ENCODE measurements at places on chromosomes 7 and 10.

DNA sequence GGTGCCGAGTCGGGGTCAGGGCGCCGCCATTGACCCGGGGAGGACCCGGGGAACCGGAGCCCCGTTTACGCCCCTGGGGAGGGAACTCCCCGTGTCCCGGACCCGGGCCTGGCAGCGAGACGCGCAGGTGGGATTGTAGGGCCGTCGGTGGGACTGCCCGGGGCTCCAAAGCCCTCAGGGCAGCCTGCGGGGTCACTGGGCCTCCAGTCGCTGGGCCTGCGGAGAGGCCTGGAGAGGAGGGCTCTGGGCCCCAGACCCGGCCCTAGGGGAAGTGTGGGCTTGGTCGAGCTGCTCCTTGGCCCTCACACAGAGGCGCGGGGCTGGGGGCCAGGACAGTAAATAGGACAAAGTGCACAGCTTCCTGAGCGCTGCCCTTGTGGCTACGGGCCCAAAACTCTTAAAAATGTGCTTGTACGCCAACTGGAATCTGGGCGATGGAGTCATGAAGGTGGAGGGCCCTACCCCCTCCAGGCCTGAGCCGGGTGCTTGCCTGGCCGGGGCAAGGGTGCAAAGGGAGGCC, 657 bp downstream of the ECHDC3 start:
- DNase-seq, result no peak

DNA sequence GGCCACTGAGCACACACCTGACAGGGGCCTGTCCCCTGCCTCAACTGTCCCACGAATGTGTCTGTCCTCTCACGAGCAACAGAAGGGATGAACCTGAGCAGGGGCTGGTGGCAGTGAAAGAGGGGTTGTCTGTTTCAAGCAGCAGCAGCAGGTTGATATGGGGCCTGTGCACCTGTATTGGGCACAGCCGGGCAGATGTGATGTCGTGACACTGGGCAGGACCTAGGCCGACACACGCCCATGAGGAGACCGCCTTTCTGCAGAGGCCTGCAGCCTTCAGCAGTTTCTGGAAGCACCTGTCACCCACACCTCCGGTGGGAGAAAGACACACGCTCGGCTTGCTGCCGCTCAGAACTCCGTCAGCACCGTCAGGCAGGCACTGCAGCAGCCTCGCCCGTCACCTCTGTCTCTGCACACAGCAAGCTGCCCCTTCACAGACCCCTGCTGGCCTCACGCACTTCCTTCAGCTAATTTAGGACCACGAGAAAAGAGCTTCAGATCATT, 48.5 kb downstream of the AMZ1 start:
- no peak for DNase-seq

DNA sequence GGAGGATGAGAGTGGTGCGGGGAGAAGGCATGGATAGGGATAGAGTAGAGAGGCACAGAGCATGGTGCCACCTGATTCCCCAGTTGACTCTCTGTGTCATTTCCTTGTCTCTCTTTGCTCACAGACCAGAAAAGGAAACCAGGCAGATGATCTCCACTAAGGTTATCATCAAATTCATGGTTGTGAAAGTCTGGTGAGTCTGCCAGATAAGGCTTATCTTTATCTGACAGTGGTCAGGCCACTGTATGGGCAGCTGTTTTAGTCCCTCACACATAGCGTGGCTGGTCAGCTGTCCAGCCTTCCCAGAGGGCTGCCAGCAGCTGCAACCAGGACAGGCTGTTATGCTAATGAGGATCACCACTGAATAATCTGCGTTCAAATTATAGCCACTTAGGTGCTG, 99.0 kb downstream of the ADRA2A start:
- no peak for DNase-seq

DNA sequence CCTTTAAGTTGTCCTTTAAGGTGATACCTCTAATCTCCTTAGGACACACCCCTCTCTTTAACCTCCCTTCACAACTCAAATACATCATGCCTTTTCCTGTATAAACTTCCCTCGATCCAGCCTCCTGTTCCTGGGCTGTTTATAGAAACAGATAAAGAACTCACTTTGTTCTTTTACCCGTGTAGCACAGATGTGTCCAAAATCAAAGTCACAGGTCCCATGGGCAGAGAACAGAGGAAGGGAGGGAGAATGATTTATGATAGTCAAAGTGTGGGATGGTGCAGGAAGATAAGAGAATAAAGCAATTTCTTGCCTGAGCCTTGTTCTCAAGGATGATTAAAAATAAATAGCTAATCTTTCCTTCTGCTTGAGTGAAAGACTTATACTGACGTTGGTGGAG, 50.3 kb upstream of the CABCOCO1 start:
- no peak for DNase-seq

- DNase-seq, result peak; percentile 37
Observed at GRCh38 chr7:140653319-140654108, 12.9 kb upstream of the DENND2A start.

DNA sequence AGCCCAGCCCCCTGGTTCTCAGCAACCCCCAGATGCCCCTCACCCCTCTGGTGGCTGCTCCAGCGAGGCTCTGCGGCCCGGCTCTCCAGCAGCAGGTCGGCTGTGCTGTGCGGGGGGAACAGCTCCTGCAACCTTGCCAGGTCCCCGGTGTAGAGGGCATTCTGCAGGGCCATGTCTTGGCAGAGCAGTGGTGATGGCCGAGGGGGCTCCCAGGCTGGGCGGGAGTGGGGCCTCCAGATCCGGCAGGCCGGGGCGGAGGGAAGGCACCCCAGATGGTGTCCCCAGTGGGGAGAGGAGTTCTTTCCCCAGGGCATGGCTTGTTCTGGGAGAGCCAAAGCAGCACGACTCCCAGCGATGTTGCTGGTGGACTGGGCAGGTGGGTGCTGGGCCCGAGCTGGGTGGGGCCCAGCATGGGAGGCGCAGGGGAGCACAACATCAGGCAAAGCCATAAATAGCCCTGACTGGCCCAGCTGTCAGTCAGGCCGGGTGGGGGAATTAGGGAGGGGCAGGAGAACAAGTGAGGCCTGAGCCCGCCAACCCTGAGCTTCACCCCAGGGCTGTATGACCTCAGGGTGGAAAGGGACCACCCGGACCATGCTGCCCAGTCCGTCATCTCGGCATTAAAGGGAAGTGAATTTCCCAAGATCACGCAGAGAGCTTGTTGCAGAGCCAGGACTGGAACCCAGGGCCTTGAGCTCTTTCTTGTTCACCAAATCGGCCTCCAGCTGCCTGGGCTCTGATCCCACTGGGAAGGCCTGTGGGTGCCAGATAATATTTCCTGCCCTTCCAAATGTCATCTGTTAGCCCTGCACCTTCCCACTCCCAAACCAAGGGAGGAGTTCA, 580 bp upstream of the ASB10 start:
- no peak for DNase-seq

DNA sequence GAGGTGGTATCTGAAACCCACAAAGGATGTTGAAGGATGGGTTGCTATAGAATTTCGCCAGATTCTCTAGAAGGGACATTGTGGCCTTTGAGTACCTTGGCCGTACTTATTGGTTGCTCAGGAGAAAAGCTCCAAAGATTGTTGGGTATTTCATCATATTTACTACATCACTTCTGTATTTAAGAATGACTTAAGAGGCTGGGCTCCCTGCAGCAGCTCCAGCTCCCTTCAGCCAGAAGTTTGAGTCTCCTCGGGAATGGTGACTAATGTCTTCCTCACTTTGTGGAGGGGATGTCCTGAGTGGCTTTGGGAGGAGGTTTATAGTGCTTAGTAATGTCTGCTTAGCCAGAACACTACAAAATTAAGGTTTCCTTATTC, 18.1 kb downstream of the MINDY4 start:
- DNase-seq, result no peak

DNA sequence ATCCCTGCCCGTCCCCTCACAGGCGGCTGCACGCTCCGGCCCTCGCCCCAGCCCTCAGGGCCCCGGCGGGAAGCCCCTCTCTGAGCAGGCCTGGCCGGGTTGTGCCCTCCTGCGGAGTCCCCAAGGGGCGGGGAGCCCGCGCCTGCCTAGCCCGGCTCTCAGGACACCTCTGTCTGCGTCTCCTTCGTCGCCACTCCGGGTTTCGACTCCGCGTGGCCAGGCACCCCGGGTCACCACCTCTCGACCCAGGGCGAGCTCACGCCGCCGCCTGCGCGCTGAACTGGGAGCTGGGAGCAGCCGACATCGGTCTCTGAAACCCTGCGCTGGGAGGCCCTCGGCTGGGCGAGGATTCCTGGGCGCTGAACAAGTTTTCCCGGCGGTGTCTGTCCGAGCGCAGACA, 6.2 kb upstream of the OGDHL start:
- no peak for DNase-seq

- no peak for DNase-seq
Observed at GRCh38 chr7:116518961-116519360, 5.9 kb upstream of the CAV1 start.

DNA sequence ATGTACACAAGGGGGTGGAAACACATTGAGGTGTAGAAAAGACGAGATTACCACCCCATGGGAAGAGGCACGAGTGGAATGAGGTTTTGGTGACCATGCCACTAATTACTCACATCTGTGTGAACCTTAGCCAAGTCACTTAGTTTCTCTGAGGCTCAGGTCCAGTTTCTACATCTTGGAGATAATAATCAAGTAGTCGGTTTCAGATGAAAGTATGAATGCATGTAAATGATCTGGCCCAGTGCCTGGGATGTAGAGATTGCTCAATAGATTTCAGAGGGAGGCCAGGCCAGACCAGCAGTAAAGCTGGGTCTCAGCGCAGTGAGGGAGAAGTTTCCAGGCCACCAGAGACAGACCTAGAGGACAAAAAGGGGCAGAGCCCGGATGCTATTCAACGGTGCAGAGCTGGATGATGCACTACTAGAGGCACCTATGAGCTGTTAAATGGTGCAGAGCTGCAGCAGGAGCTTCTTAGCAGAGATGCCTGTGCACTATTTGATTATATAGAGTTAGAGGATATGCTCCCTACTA, 725.1 kb downstream of the GRID1 start:
- DNase-seq, result no peak

GRCh38 chr7:24441314-24442027, 131.8 kb upstream of the PALS2 start:
- no peak for DNase-seq

- DNase-seq, result no peak
Observed at GRCh38 chr10:8628351-8628750, 573.9 kb downstream of the GATA3 start.

- no peak for DNase-seq
Observed at GRCh38 chr7:114929570-114929969, 7.7 kb downstream of the MDFIC start.

GRCh38 chr10:17380016-17380415, 74.4 kb downstream of the ST8SIA6 start:
- DNase-seq, result no peak

DNA sequence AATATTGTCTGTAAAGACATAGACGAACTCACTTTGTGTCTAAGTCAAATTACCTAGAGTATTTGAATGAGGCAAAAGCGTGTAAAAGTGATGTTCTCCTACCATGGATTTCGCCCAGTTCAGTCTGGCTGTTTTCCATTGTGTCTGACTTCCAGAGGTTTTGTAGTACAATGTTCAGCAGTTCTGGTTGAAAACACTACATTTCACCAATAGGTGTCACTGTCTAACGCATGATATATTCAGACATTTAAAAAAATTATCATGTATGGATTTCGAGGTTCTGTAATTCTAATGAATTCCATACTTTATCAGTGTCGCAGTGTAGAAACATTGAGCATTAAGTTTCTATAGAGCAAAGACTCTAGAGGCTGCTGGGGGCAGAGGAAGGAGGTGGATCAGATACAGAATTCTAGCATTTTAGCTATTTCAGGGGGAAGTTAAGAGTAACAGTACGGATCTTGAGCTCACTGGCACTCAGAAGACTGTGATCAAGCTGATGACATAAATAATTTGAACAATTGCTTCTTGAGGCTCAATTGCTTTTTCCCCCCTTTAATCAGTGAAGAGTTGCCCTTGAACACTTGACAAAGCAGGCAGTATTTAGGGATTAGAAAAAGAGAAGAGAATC, 196.9 kb upstream of the RHOBTB1 start:
- DNase-seq, result no peak

GRCh38 chr7:143015926-143016490, 10.9 kb downstream of the OR9A2 start:
- DNase-seq, result no peak

GRCh38 chr10:85864173-85864549, 502.4 kb downstream of the GRID1 start:
- DNase-seq, result no peak

DNA sequence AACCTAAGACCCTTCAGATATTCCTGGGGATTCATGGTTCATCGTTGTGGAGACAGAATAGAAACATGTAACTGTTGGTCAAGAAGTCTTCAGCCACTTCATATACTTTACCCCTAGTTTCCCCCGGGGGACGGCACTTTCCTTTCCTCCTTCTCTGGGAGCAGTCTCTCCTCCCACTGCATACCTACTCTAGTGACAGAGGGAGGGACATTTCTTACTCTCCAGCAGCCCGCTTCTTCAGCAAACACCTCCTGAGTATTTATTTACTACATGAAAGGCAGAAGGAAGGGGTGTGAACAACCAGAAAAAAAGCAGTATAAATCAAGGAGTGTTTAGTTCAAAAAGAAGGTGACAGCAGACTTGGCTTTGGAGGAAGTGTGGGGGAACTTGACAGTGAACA, 69.0 kb downstream of the LHFPL3 start:
- no peak for DNase-seq

DNA sequence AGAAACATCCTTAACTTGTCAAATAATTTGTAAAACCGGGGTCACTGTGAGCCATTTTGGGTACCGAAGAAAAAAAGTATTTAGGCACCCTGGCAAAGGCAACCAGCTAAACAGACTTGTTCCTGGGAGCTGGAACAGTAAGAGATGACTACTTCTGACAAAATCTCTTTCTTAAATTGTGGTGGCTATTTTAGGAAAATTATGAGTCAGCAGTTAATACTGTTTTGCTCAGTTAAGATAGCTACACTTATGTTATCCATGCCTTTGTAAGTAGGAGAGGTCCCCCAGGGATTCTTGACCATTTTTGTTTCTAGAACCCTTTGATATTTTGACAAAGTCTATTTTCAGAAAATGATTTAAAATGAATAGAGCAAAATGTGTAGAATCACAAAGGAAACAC, 68.7 kb downstream of the TAX1BP1 start:
- no peak for DNase-seq

GRCh38 chr7:36171503-36171902, 18.4 kb downstream of the EEPD1 start:
- DNase-seq, result no peak

- DNase-seq, result no peak
Observed at GRCh38 chr7:103593691-103594090, 147.7 kb upstream of the SLC26A5 start.

DNA sequence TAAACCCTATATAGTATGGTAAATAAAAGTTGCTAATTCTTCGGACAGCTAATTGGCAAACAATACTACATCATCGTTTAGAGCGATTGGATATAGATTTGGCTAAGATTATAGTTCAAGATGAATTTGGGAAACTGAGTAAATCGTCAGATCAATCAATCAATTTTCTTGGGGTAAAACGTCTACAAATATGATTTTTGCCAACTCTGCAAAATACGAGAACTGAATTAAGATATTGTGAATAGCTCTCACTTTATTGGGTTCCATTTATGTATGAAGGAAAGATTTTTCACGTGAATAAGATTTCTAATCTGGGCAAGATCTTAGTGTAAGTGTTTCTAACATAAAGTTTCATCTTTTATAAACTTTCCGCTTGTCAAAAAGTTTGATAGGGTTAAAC, 132.9 kb upstream of the AGR3 start:
- no peak for DNase-seq

GRCh38 chr7:148684289-148684830, 14.3 kb upstream of the CUL1 start:
- no peak for DNase-seq

- DNase-seq, result no peak
Observed at GRCh38 chr10:33655165-33655815, 320.8 kb upstream of the NRP1 start.
